Glutamatergic neuron (in vitro differentiated cells): ENCODE measurements at places on chromosomes 5 and 9.

DNA sequence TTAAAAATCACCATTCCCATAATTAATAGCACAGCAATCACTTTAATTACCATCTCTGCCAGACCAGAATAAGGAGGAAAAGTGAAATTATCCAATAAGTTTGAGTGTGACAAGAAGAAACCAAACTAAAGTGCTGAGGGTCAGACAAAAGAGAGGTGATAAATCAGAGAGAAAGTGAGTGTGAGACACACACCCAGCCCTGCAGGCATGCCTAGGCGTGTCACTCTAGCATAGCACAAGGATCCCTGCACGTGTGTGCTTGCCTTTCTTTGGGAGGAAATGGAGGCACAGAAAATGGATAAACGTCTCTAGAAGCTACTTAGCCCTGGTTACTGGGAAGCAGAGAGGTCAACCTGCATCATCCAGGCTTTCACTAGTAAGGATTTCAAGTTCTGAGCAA, 56.2 kb downstream of the SEMA6A start:
- no peak for DNase-seq

DNA sequence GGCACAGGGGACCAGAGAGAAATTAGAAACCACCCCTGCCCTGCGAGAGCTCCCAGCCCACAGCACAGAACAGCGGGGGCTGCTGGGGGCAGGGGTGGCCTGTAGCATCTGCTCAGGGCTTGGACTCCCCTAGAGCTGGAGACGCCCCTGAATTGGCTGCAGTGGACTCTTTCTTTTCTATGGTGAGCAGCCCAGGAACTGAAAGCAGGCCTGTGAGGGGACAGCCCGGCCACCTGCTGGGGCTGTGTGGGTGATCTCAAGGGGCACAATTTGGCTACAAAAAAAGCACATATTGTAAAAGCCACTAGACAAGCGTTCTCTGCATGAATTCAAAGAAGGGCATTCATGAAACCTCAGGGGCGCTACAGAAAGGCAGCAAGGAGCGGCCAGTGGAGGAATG, 57.5 kb upstream of the ICE1 start:
- no peak for DNase-seq

DNA sequence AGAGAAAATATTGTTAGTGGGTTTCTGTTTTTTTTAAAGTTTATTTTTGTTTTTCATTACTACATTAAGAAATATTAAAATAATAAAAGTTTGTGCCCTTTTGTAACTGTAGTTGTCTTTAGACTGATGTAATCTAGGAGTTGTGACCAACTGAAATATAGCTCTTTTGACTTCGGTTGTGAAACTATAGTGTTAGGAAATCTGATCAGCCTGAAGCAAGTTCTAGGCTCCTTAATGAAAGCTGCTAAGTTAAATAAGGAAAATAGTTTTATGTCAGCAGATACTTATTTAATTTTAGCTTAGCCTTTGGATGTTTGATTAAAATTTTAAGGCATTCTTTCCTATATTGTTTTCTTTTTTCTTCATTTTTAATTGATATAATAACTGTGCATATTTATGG, 14.2 kb downstream of the AP3S1 start:
- DNase-seq: no peak

DNA sequence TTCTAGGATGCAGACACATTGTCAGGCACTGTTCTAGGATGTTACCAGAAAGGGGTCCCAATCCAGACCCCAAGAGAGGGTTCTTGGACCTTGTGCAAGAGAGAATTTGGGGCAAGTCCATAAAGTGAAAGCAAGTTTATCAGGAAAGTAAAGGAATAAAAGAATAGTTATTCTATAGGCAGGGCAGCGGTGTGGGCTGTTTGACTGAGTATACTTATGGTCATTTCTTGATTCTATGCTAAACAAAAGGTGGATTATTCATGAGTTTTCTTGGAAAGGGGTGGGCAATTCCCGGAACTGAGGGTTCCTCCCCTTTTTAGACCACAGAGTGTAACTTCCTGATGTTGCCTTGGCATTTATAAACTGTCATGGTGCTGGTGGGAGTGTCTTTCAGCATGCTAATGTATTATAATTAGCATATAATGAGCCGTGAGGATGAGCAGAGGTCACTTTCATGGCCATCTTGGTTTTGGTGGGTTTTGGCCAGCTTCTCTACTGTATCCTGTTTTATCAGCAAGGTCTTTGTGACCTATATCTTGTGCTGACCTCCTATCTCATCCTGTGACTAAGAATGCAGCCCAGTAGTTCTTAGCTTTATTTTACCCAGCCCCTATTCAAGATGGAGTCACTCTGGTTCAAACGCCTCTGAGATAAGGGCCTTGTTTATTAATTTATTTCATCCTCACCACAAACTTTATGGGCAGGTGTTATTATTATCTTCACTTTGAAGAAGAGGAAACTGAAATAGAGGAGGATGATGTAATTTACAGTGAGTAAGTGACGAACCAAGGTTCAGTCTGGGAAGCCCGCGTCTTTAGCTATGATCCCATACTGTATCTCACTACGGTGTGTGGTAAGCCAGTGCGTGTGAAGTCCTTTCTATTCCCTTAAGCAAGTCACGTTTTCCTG, 186.0 kb upstream of the KLF4 start:
- no peak for DNase-seq

DNA sequence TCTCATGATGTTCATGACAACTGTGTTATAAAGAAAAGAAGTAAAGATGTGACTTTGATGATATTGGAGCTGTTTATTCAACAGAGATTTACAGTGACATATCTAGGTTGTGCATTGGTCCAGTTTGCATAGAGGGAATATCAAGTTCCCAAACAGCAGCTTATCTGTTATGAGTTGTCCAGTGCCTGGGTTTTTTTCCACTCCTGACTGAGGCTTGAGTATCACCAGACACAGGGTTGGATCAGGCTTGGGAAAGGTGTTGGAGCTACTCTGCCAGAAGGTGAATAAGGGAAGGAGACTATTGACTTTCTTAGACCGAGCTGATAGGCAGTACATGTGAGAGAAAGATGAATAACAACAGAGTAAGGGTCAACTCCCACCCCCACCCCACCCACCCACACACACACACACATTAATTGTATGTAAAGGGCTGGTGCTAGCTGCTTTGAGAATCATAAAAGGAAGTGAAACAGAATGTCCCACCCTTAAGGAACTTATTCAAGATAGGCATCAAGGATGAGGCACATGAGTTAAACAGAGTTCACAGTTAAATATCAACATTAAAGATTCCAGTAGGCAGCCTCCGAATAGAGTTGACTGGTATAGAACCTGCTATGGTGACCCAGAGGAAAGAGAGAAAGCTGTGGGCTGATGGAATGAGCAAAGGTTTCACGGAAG, 33.0 kb upstream of the RASGRF2 start:
- DNase-seq: no peak

DNA sequence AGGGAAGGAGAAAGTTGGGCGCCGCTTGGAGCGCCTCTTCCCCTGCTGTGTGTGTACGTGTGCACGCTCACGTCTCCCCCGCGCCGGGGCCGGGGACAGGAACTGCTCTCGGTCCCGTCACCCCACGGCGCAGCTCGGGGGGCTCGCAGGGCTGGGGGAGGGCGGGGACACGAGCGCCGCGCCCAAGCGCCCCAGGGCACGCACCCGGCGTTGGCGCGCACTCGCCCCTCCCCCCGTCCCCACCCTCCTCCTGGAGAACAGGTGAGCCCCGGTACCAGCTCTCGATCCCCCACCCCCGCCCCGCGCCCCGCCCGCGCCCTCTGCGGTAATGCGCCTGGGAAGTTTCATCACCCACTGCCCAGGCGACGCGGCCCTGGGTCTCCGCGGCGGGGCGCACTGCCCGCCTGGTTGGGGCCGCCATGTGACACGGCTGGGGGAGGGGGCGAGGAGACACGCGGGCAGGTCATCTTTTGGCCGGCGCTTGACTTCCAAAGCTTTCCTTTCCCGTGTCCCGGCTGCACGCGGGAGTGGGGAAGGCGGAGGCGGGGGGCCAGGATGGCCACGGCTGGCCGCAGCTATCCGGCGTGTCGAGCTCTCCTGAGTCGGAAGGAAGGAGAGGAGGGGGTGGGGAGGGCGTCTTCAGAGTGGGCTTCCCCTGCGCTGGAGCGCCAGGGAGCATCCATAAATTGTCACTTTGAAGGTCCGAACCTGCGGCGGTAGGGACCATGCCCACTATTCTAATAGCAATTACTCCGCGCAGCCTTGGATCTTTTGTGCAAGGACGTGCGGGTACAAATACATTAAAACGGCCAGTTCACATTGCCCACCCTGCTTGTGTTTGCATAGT, 1.5 kb upstream of the STC2 start:
- peak; percentile 68 for DNase-seq

DNA sequence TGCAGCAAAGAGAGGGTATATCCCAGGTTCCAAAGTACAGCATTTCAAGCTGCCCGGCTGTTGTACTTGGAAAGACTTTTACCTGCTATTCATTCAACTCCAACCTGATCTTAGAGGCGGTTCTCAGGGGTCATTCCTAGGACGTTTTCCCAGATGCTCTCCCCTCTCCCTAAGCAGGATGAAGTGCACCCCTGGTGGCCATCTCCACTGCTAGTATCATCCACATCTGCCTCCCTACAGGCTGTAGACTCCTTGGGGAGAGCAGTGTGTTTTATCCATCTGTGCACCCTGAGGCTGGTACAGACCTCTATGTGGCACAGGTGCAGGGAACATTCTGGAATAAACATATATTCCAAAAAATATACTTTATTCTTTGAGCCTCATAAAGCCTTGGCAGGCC, 56.8 kb downstream of the PTPN3 start:
- peak; percentile 45 for DNase-seq

- DNase-seq: no peak
Measured at GRCh38 chr9:5428794-5429528, 8.8 kb downstream of the PLGRKT start.

DNA sequence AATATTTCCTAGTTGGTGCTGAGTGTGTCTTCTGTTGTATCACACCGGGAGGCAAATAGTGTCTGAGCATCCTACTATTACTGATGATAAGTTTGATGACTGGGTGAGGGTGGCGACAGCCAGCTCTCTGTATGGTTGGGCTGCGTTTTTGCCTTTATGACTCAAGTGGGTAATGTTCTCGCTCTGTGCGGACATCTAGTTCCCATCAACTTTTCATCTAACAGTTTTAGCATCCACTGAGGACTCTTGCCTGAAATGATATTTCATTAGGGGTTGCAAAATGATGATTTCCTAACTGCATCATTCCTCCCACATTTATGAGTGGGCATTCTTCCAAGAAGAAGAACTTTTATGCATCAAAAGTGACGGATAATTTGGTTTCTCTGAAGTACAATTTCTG, 26.5 kb downstream of the HMCN2 start:
- no peak for DNase-seq

GRCh38 chr9:1454616-1455347, 404.6 kb downstream of the DMRT2 start:
- DNase-seq: no peak

DNA sequence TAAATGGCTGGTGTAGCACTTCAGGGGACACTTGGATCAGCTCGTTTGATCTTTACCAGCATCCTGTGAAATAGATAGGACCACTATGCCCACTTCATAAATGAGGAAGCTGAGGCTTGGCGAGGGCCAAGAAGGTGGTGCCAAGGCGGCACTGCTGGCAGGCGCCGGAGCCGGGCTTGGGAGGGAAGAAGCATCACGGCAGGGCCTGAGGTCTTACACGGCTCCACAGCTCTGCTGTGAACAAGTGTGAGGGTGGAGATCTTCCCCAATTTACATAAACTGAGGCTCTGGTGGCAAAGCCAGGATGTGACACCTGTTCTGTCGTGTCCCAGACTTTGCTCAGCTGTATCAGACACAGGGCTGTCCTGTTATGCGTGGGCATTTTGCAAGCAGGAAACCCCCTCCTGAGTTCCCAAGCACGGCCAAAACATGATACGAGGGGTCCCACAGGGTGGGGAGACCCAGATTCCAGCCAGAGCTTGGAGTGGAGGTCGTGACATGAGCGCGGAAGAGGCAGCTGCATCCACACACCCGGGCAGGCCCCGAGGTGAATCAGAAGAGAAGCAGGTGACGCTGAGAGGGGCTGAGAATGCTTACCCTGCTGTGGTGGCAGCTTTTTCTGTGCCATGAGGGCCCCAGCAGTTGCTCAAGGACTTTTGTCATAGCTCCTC, 117.5 kb upstream of the BOD1 start:
- no peak for DNase-seq

GRCh38 chr9:88164850-88165249, 26.6 kb upstream of the SPATA31C2 start:
- no peak for DNase-seq

- no peak for DNase-seq
Measured at GRCh38 chr9:78612091-78612490, 315.2 kb downstream of the PSAT1 start.

- DNase-seq: no peak
Measured at GRCh38 chr9:36064448-36065037, 27.8 kb downstream of the RECK start.

DNA sequence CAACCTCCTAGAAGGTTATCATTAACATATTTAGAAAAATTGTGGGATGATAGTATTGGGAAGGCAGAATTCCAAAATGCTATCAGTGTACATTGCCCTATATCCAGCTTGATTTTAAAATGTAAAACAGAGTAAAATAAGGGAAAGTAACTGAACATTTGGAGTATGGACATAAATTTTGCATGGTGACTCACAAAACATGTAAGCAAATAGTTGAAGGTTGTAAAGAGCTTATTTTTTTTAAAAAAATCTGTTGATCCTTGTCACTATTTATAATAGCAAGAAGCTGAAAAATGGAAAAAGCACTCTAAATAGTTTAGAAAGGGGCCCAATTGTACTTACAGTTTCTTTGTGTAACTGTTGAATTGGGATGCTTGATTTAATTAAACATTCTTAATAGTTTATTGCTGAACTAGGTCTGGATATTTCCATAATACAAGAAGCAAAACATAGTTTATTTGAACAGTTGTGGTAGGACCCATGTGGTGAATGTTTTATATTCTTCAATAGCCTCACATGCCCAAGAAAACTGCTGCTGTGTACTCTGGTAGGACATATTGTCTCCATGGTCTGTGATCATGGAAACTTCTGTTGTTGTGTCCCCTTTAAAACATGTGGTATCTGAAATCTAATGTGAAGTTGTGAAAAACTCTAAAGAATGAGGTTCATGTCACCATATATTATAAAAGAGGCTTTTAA, 82.4 kb downstream of the NNT start:
- DNase-seq: no peak

DNA sequence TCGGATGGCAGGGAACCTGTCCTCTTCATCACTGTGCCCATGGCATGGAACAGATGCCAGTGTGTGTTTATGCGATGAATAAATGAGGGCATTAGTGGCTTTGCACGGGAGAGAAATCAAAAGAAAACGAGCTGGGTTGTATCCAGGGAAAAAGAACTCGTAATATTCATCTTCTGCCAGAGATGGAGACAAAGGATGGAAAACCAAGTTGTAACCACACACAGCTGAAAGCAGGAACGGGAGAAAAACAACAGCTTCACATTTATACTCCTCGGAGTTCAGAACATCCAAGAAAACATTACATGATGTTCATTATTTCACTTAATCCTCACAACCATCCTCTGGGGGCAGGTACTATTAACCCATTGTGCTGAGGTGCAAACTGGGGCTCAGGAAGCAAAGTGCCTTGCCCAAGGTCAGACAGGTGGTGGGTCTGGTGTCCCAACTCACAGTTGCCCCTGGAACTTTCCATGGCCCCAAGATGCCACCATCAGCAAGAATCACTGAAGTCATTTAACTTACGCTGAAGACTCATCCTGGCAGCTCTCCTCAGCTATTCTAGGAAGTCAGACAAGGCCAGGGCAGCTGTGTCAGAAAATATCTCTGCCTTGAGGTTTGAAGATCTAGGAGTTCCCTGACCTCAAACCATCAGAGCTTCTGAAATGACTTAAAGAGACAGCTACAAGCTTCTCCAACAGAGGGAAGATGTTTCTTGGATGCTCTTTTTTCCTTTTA, 250.4 kb downstream of the NSG2 start:
- DNase-seq: no peak
